ENCODE measurements at places on chromosomes 12 and 14.

- no peak for DNase-seq
These were observed 362.2 kb downstream of the CCDC91 start for GRCh38 chr12:28552251-28552970.

GRCh38 chr12:57347284-57347683, 83.6 kb downstream of the R3HDM2 start:
- DNase-seq: no peak

- DNase-seq: peak; percentile 84
These were observed 371.9 kb downstream of the ATP23 start for GRCh38 chr12:58313091-58313855.

DNA sequence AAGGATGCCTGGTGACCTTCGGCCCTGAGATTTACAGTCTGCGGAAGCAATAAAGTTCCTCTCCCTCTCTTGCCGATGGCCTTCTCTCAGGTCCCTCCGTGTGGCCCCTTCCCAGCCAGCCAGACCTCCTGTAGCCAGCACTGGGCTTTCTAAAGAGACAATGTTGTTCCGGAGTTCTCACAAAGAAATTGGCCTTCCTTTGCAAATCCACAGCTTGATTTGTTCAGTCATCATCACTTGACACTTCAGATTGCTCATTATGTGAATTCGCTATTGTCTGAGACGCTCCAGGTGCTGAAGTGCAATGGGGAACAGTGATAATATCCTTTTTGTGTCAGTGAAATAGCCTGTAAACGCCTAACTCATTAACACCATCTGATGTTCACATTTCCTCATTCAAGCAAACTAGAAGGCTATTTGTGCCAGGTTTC, 43.7 kb upstream of the GPHB5 start:
- DNase-seq: no peak

DNA sequence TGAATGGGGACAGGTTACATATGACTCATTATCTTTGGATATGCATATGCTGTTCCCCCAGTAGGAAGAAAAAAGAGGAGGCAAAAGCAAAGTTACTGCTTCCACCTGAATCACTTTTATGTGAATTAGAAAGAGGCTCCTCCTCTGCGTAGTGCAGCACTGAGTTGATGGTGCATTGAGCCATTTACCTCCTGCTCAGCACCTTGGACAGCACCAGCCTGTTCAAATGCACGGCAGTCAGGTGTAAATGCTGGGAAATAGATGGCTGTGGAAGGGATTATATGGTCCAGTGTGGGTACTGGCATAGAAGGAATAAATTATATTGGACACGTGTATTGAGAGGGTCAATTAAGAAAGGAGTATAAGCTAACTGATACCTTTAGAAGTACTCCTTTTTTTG, 541.9 kb upstream of the SEL1L start:
- peak; percentile 1 for DNase-seq

DNA sequence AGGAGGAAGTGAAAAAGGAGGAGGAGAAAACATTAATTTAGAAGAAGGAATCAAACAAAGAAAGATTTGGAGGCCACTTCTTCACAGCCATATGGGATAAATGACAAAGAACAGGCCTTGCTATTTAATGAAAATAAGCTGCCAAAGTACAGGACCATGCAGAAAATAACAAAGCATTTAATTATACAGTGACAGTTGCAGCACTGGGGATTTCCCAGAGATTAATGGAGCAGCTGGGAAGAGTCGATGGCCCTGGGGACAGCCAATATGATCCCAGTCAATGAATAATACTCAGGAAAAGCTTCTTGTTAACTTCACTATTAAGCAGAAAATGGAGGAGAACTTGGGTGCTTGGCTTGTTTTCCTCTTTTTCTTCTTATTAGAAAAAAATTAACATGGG, 34.6 kb downstream of the RERG start:
- no peak for DNase-seq

- DNase-seq: peak; percentile 74
These were observed 150.1 kb downstream of the NAV3 start for GRCh38 chr12:77980782-77981181.

GRCh38 chr14:105072892-105073719, 7.9 kb upstream of the GPR132 start:
- DNase-seq: no peak

DNA sequence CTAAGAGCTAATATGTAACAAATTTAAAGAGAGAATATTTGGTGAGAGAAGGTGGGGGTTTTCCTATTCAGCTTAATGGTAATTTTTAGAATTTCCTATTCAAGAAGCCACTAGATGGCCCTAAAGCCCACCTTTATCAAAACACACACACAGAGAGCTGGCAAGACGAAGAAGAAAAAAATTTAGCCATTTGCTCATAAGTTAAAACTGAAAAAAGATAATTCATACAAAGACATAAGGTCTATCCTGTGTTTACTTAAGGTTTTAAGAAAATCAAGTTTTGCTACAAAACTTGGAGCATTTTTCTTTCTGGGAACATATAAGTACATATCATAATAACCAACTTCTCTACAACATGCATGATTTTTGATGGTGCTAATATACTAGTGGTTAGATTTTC, 46.8 kb upstream of the PCED1B start:
- DNase-seq: peak; percentile 76

- no peak for DNase-seq
These were observed 126.5 kb downstream of the TMEM30B start for GRCh38 chr14:61154641-61155040.

- no peak for DNase-seq
These were observed 379.3 kb downstream of the RAD51B start for GRCh38 chr14:68198713-68199495.

- no peak for DNase-seq
These were observed 40.6 kb upstream of the AEBP2 start for GRCh38 chr12:19398376-19399363.
